ENCODE measurements at places on chromosomes 4 and X.
A peak's percentile ranks its signal among the peaks of the same experiment; 100 is the strongest.

- DNase-seq, result no peak
Observed at GRCh38 chr4:6423575-6423974, 48.8 kb downstream of the PPP2R2C start.

DNA sequence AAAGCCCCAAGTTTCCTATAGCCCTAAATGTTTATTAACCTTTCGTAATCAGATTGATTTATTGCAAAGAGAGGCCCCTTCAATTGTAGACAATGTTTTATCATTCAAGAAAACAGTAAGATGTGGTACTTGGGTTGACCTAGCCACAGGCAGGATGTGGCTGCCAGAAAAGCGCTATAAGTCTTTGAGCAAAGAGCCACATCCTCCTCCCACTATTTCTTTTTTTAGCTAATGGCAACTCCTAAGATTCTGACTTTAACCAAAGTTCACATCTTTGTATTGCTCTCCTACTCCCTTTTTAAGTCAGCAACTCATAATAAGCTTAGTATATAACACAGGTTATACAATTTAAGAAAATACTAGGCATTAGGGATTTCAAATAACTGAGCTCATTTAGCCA is 70.7 kb upstream of the PPP3CA start:
- DNase-seq, result no peak

- peak; percentile 38 for DNase-seq
Observed at GRCh38 chrX:103175944-103176753, 38.8 kb upstream of the BEX4 start.

GRCh38 chr4:139794158-139794954 is 128.7 kb downstream of the MGST2 start:
- no peak for DNase-seq

- DNase-seq, result peak; percentile 36
Observed at GRCh38 chr4:88382621-88383020, 4.0 kb downstream of the HERC6 start.

DNA sequence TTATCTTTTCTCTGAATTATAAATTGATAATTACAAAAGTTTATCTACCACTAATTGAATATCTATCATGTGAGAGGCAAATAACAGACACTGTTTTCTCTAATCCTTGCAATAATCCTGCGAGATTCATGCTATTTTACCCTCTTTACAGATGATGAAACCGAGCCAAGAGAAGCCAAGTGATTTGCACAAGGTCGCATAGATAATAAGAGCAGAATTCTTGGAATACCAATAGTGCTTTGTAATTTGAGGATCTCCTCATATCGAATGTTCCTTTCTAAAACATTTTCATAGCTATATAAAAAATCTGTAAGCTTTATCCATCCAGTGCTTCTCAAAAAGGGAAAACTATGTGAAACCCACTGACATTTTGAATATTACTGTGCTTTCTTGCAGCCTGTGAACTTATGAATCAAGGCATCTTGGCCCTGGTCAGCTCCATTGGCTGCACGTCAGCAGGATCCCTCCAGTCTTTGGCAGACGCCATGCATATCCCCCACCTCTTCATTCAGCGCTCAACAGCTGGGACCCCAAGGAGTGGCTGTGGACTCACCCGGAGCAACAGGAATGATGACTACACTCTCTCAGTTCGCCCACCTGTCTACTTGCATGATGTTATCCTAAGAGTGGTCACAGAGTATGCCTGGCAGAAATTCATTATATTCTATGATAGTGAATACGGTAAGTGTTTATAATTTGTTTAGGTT is 743.8 kb upstream of the ATOH1 start:
- no peak for DNase-seq

GRCh38 chr4:80475798-80476197 is 140.3 kb downstream of the CFAP299 start:
- DNase-seq, result no peak

DNA sequence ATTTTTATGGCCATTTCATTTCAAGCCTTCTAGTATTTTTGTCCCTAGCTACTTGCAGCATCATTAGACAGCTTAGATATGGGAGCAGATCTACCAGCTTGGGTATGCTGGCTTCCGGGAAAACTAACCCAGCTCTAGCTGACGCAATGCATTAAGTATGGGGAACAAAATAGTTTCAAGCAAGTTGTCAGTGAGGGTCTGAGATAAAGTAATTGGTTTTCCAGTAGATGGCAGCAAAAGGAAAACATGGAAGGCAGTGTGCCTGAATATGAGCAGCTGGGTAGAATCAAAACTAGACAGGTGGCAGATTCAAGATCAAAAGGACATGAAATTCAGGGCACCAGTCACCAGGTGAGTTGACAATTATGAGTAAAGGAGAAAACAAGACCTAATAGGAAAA is 340.9 kb upstream of the CTSO start:
- DNase-seq, result no peak

- no peak for DNase-seq
Observed at GRCh38 chr4:37793562-37793961, 32.9 kb upstream of the PGM2 start.

- DNase-seq, result no peak
Observed at GRCh38 chr4:71415491-71415890, 76.7 kb downstream of the SLC4A4 start.

DNA sequence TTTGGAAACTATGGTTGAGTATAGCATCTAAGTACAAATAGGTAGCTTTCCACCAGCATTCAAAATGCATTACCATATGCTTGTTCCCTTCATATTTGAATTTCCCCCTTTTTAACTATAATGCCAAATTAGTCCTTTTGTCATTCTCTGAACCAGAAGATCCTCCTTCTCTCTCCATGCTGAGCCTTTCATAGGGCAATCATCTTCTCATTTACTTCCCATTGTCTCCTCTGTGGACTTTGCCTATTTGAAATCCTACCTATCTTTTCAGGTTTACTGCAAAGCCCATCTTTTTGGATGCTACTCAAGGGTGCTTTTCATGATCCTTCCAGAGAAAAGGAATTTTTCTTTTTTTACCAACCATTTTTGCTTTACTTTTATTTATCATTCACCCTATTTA is 54.7 kb downstream of the DKK2 start:
- no peak for DNase-seq

DNA sequence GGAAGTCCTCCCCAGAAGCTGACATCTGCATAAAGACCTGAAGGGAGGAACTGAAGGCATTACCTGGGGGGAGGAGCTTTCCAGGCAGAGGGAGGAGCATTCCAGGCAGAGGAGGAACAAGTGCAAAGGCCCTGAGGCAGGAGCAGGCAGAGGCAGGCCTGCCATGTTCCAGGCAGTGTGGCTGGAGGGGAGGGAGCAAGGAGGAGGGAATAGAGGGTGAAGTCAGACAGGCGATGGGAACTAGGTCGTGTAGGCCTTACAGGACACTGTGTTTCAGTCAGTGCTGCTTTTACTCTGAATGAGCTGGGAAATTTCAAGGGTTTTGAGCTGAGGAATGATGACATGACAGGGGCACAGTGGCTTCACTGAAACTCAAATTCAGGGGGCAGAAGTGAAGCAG is 292.7 kb downstream of the BCOR start:
- DNase-seq, result no peak

- DNase-seq, result no peak
Observed at GRCh38 chr4:34950926-34951325, 1293.4 kb downstream of the ARAP2 start.

- DNase-seq, result no peak
Observed at GRCh38 chr4:82084747-82085146, 289.0 kb downstream of the HNRNPD start.

DNA sequence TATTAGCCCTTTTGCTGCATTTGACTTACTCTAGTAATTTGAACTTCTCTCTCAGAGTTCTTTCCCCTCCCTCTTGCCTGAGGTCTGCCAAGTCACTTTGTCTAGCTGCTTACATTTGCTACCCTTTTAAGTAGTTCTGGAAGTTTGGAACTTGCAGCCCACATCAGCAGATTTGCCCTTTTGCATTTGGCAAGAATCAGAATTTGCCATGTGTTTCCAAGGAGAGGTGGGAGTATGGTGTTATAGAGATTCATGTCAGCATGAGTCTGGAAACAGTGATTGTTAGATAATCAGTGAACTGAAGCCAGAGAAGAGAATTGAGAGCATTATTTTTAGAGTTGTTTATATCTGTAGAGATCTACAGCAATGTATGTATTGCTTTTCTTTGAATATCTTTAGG is 52.1 kb downstream of the KLHL34 start:
- no peak for DNase-seq

- no peak for DNase-seq
Observed at GRCh38 chrX:19879735-19880378, 7.5 kb downstream of the SH3KBP1 start.

DNA sequence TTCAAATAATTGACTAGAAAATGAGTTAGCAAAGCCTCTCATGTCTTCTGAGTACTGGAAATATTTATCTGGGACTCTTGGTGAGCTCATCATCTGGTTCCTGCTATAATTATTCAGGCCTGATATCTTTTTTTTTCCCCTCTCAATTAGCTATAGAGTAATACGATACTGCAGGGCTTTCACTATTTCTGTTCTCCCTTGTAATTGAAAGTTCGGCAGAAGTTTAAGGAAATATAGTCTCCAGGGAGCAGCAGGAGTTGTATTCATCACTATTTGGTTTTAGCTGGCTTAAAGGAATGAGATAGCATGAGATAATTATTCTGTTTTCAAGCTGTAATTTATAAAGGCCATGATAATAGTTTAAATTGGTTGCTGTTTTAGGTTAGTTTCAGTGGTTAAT is 378.6 kb upstream of the EPHA5 start:
- DNase-seq, result no peak

DNA sequence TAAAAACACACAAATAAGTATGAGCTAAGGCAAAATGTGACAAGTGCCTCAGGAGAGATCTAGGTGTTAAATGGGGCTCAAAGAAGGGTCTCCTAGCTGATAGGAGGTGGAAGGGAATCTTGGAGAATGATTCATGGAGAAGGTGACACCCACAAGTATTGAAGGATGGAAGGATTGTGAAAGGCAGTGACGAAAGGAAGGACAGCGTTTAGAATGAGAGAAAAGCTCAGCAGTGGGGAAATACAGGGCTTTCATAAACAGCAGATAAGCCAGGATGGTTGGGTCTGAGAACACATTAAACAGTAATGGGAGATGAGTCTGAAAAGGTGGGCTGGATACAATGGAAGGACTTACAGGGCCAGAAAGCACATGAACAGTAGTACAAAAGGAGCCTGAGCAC is 11.5 kb downstream of the ANXA5 start:
- DNase-seq, result no peak

DNA sequence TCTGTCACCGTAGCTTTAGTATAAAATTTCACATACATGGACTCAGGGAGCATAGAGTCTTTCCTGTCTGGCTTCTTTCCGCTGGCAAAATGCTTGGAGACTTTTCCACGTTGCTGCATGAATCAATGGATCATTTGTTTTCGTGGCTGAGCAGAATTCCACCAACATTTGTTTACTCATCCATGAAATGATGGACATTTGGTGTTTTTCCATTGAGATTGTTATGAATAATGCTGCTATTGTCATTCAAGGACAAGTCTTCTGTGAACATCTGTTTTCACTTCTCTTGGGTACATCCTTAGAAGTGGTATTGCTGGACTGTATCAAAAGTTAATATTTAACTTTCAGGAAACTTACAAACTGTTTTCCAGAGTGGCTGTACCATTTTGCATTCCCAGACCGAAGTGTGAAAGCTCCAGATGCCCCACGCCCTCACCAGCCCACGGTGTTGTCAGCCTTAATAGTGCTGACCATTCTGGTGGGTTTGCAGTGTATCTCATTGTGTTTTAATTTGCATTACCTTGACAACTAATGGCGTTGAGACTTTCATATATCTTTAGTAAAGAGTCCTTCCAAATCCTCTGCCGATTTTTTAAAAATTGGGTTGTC is 5.8 kb upstream of the TMEM271 start:
- no peak for DNase-seq

GRCh38 chr4:28247805-28248204 is 1387.2 kb downstream of the STIM2 start:
- no peak for DNase-seq

DNA sequence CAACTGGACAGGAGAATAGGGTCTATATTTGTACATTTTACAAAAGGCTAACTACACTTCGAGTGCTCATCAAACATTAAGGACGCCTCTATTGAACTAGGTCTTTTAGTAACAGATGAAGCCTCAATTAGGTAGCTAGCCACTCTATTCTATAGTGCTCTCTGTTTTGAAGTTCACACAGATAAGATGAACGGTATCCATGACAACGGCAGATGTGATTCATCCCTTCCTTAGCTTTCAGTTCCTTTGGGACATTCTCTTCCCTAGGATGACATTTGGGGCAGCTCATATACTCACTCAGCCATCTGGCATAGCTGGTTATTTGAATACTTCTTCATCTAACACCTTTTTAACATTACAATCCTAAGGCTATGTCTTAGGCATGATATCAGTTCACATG is 62.4 kb upstream of the WDFY3 start:
- no peak for DNase-seq

DNA sequence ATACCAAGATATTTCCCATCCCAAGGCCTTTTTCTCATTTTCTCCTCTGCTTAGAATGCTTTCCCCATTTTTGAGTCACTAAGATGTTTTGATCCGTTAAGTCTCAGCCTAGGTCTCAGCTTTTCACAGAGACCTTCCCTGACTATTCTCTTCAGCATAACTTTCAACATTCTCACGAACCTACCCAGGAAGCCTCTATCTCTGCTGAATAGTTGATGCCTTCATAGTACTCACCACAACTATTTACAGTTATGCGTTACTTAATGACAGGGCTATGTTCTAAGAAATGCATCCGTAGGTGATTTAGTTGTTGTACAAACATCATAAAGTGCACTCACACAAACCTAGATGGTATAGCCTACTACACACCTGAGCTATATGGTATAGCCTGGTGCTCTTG is 64.5 kb downstream of the ARL9 start:
- no peak for DNase-seq

- no peak for DNase-seq
Observed at GRCh38 chr4:88033309-88033708, 25.9 kb downstream of the PKD2 start.

GRCh38 chrX:17521871-17522693 is 147.1 kb downstream of the NHS start:
- no peak for DNase-seq

DNA sequence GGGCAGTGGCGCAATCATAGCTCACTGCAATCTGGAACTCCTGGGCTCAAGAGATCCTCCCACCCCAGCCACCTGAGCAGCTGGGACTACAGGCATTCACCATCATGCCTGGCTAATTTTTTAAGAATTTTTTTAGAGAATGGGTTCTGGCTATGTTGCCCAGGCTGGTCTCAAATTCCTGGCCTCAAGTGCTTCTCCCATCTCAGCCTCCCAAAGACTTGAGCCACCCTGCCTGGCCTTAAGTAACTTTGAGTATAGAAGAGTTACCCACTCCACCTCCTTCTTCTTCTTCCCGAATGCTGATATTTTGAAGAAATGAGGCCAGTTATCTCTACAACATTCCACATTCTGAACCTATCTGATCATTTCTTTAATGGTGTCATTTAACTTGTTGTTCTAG is 72.4 kb upstream of the WWC2 start:
- DNase-seq, result no peak

Data from activated T-cell treated with anti-CD3 and anti-CD28 coated beads for 1 hour (primary cell).